ENCODE measurements at places on chromosomes 1 and 21.

DNA sequence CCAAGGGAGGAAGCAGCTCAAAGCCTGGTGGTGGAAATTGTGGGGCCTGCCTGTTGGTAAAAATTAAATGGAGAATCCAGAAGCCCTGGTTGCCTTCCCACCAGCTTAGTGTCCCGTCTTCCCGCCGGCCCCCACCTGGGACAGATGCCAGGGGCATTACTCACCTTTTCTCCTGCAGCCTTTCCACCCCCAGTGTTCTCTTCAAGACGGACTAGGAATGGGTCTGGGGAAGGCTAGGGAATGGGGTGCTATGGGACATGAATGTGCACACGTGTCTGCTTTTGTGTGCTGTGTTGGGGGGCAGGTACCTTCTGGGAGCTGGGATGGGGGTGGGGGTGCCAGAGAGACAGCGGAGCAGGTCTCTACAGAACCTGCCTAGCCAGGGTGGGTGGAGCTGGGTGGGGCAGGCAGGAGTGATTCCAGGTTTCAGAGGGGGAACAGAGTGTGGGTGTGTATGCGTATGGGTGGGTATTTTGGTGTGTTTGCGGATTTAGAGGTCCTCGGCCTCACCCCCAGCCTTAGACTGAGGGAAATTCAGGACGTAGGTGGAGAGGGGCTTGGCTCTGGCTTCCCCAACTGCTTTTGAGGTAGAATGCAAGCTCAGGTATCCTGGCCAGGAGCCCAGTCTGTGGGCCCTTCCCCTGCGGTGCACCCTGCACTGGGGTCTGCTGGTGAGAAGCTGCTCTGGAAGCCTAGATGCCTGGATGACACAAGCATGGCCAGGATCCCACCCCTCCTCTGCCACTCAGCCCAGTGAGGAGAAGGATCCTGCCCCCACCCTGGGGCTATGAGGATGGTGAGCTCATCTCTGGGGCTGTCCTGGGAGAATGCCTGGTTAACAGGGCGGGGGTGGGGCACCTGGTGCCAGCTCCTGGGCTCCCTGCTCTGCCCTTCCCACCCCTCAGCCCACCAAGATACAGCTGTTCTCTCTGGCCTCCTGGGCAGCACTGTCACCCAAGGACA, 7.8 kb downstream of the VANGL2 start:
- no peak for DNase-seq

- DNase-seq, result no peak
Measured at GRCh38 chr1:109659997-109660690, 4.2 kb downstream of the GSTM4 start.

- DNase-seq, result no peak
Measured at GRCh38 chr1:19325958-19326747, 14.0 kb downstream of the SLC66A1 start.

- DNase-seq, result no peak
Measured at GRCh38 chr1:157181258-157181657, 43.1 kb upstream of the ETV3 start.

- DNase-seq, result no peak
Measured at GRCh38 chr1:22115286-22115685, 27.6 kb downstream of the WNT4 start.

DNA sequence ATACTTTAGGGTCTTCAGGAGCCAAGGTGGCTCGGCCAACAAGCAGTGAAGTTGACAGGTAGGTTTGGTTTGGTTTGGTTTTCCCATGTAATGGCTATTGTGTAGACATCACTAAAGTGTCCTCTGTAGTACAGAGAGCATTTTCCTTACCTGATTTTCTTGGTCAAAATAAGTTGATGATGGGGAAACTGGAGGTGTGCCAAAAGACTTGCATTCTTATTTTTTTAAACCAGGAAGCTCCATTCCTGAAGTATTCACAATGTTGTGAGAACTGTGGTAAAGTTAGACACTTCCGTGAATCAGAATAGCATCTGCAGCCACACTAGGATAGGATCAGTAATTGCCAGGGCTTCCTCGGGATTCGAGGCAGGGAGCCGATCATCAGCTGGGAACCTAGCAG, 2.9 kb downstream of the ZBTB37 start:
- DNase-seq, result no peak

DNA sequence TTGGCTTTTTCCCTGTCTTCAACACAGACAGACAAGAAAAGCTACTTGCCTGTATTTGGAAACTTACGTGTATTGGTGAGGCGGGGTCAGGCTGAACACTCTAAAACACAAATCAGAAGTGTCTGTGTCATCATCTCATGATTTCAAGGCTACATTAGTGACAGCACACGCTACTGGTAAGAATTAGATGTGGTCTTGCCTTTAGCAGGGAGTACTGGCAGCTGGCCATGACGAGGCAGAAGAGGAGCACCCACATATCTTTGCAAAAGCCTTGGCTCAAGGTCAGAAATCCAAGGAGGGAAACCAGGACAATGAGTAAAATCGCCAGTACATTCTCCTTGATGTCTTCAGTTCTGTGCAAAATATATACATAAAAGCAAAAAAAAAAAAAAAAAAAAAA, 77.7 kb downstream of the PCNX2 start:
- no peak for DNase-seq

GRCh38 chr1:39900662-39901463, 854 bp downstream of the MYCL start:
- no peak for DNase-seq

GRCh38 chr1:90879281-90879680, 142.6 kb downstream of the ZNF644 start:
- no peak for DNase-seq

- no peak for DNase-seq
Measured at GRCh38 chr21:30268608-30269197, 14.0 kb downstream of the KRTAP24-1 start.

GRCh38 chr1:206786212-206786886, 14.1 kb upstream of the IL10 start:
- no peak for DNase-seq

- no peak for DNase-seq
Measured at GRCh38 chr21:28396421-28396820, 596.3 kb downstream of the LTN1 start.

DNA sequence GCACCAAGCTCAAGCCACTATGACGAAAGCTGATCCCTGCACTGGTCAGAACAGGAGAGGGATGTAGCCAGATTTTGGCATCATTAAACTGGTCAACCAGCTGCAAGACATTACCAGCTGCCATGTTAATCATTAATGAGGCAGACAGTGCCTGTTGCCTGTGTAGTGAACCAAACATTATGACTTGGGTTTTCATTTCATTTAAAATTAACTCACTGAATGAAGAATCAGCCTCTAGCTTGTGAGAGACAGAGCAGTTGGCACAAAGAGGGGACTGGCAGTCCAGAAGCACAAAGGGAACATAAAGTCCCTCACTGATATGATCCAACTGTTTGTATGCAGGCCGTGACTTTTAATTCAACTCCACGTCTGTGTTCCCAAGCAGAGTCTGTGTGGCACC, 318.9 kb downstream of the SEC16B start:
- no peak for DNase-seq

DNA sequence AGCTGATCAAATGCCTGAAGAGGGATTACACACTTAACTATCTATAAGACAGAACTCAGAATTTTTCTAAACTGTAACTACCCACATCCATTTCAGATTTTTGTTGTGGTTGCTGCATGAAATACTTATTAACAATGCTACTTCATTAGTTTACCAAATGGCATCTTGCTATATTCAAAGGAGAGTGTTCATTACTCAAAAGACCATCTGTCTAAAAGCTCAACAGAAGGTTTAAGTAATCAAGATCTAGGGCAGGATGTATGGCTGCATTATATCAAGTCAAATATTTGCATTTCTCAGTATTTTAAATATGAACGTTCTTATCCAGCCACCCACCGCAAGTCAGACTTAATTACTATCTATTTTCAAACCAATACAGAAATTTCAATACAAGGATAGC, 79.9 kb downstream of the SIPA1L2 start:
- DNase-seq, result no peak

DNA sequence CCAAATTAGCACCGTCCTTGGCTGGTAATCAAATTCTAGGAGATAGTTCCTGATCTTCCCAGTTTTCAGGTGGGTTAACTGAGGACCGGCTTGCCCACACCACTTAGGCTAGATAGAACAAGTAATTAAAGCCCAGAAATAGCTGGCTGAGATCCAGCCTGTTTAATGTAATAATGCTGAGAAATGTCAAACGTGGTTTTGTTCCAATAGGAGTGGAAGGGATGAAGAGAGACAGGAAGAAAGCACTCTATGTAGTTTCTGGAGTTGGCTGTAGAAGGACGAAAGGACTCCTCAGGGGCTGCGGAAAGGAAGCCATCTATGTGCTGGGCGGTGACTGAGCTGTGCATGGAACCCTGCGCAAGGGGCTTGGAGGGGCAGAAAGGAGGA, 18.6 kb downstream of the NAV1 start:
- no peak for DNase-seq

GRCh38 chr1:243465081-243465480, 209.2 kb downstream of the SDCCAG8 start:
- DNase-seq, result no peak

DNA sequence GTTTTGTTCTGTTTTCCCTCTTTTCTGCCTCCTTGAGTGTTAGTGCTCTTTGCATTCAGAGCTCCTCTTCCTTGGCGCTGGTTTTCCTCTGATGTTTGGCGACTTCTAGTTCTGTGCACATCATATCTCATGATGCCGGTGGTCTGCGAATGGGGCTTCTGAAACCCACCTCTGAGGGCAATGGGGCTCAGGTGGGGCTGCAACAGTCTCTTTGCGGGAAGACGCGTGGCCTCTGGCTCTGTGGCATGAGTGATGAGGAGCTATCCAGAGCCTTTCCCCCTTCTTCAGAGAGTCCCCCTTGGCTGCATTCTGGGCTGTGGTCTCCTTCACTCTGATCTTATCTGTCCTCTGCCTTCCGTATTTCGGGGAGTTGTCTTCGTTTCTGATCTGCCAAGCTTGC, 39.0 kb downstream of the TNFRSF8 start:
- no peak for DNase-seq

- no peak for DNase-seq
Measured at GRCh38 chr1:109714661-109715372, 2.8 kb downstream of the GSTM5 start.

- DNase-seq, result no peak
Measured at GRCh38 chr1:33219886-33220661, 36.2 kb upstream of the ZNF362 start.

DNA sequence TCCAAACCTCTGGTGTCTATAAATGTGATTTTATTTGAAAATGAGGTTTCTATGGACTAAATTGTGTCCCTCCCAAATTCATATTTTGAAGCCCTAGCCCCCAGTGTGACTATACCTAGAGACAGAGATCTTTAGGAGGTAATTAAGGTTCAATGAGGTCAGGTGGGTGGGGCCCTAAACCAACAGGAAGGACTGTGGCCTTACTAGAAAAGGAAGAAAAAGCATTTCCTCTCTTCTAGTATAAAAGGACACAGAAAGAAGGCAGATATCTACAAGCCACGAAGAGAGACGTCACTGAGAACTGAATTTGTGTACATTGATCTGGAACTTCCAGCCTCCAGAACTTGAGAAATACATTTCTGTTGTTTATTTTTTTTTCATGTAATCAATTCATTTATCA, 123.1 kb upstream of the RUNX1 start:
- DNase-seq, result no peak

DNA sequence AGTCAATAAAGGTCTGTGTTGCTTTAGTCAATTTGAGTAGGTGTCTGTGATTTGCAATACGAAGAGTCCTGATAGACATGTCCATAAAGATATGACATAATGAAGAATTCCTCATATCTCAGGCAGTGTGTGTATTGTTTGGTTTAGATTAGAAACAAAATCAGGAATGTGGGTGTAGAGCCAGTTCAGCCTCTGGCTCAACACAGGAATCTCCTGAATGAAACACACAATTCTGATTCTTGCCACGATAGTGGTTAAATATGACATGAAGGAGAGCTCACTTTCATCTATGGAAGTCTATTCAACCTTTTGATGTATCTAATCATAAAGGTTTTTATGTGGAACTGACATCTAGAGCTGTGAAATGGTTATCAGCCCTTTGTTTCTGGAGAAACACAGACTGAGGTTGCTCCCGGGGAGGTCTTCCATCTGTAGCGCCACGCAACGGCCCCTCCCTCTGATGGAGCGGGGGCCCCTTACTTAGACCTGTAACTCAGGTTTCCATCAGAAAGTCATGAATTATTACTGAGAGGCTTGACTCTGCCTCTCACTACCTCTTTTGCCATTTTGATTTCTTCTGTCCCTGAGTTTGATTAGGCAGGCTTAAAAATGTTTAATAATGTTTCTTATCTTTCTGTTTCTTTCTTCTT, 19.5 kb downstream of the TSPAN2 start:
- no peak for DNase-seq

- no peak for DNase-seq
Measured at GRCh38 chr21:38989745-38990423, 184.2 kb downstream of the ETS2 start.

- no peak for DNase-seq
Measured at GRCh38 chr1:157043685-157044084, 1.9 kb downstream of the ARHGEF11 start.

GRCh38 chr1:67750691-67751054, 65.7 kb downstream of the GADD45A start:
- DNase-seq, result no peak

DNA sequence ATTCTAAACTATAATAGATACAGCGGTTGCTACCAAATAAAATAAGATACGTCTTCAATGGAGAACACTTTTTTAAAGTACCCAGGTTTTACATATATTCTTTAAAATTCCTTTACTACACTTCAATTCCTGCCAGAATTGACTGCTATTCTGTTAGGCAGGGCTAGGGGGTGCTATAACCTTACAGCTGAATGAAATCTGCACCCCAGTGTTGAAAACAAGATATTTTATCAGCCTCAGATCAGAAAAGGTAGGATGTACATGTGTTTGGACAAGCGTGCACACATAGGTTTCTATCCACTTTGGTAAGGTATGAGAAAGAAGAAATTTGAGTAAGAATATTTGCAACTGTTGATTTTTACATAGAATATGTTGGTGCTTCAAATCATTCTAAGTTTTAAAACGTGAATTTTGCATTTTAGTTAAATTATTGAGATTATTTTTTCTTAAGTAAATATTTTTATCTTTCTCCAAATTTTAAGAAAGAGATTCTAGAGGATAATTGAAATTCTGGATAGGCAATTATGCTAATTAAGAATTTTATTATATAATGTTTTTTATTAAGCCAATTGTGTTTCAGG, 490.8 kb upstream of the ADGRL4 start:
- no peak for DNase-seq

DNA sequence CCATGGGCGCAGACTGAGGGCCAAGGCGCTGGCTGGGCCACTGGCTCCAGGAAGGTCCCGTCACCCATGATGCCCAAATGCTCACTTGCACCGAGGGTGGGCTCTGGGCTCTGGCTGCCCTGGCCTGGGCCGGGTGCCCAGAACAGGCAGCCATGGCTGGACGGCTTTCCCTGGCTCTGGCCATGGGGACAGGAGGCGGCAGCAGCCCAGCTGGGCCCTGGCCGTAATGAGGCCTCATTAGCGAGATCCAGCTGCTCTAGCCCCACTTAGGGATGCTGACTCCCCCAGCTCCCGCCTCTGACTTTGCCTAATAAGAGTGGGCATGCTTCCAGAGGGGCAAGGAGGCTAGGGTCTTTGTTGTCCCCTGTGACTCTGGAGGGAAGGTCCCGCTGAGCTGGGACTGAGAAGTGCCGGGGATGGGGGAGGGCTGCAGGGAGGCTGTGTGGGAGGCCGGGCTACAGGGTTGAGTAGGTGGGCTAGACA, 11.8 kb downstream of the SLC6A9 start:
- no peak for DNase-seq
